HS-27A (cell line): ENCODE measurements at places on chromosomes 1 and 21.

DNA sequence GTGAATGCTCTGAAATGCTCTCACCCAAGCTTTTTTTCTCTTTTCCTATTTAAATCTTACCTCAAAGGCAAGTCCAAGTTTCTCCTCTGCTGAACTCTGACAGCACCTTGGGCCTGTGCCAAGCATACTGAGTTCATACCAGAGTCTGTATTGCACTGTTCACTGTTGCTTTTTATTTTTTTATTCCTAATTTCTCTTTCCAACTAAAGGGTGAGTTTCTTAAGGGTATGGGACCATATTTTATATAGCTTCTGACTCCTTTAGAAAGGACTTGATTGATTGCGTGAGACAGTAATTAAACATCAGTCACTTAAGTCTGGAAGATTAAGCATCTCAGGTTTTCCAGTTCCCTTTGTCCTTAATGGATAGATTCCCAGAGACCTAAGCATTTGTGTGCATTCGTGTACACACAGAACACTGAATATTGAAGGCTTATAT lies 69.9 kb downstream of the CACHD1 start:
- DNase-seq, result no peak

GRCh38 chr1:211613108-211613947 lies 34.4 kb upstream of the SLC30A1 start:
- DNase-seq, result peak; percentile 56

DNA sequence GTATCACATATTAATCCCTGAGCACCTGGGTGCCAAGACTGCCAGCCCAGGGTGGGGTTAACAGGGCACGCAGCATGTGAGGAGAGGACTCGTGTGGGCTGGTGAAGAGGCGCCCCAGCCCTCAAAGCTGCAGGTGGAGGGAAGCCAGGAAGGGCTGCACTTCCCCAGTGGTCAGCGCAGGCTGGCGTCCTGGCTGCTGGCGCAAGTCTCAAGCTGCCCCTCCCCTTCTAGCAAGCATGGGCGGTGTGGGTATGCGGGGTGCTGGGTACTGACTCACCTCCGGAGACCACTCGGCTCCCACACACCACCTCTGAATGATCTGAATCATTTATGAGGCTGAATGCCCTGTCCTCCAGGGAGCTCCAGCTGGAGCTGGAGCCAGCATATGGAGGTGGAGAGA lies 44.0 kb downstream of the EIF2D start:
- DNase-seq, result no peak

GRCh38 chr1:227869851-227870305 lies 54.4 kb downstream of the PRSS38 start:
- DNase-seq, result no peak

DNA sequence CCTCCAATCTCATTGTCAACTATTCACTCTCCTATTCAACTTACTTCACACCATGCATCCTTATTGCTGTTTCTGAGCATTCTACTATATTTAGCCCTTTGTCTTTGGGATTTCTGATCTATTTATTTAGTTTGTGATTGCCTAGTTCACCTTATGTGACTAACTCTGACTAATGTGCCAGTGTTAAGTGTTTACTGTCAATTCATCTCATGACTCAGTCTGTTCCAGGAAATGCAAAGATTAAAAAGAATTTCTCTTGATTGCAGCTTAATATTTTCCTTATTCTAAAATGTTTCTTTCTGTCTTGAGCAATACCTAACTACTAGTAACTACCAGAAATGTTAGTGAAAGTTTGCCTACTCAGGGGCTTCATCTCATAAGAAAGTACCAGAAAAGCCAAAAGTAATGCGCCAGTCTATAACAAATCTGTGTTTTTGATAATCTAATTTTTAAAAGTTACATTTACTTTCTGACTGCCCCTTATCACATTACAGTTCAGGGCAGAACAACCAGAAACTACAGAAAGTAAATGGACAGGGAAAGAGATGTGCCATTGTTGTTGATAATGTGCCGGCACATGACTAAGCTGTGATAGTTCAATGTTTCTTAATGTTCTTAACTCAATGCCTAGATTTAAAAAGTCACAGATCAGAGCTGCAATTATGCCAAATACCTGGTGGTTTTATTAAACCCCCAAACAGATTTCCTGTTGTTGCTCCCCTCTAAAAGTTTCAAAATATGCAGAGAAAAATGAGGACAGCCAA lies 556.5 kb downstream of the PTBP2 start:
- peak; percentile 40 for DNase-seq

DNA sequence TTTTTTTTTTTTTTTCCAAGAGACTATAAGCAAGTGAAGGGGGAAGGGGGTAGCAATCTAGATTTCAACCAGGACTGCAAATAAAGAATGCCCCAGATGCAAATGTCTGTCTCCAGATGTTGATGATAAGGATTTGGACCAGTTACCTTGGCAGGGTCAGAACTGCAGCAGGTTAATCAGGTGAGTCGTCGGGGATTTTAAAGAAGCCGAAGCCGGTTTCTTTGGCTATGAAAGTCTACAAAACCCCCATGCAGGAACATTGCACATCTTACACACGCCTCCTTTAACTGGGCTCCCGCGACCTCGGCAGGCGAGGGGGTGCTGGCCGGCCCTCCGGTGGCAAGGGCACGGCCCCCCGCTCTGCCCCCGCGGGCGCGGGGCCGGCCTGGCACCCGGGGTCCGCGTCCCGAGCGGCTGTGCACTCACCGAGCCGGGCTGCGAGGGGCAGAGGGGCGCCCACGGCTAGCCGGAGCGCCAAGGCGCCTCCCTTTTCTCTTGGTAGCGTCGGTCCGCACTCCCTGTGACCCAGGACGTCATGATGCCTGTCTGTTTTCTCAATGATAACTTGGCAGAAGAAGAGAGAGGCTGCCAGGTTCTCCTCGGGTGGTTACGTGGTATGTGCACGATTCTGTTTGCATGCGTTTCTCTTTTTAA lies 366.3 kb upstream of the ESRRG start:
- no peak for DNase-seq

GRCh38 chr1:174218983-174219382 lies 59.7 kb downstream of the RABGAP1L start:
- DNase-seq, result no peak

- no peak for DNase-seq
Observed at GRCh38 chr1:64203420-64203819, at the start of gene UBE2U. Gene UBE2U, plus strand, starts transcription at chr1:64203623. Its CDS starts 428 bp downstream, at chr1:64204051.
